Naive thymus-derived CD8-positive, alpha-beta T cell (primary cell): ENCODE measurements at places on chromosomes 2 and 18. TPM values are rescaled to one million over a fixed set of nuclear protein-coding genes. Genes with fewer than 3 reads are reported as not detected.

DNA sequence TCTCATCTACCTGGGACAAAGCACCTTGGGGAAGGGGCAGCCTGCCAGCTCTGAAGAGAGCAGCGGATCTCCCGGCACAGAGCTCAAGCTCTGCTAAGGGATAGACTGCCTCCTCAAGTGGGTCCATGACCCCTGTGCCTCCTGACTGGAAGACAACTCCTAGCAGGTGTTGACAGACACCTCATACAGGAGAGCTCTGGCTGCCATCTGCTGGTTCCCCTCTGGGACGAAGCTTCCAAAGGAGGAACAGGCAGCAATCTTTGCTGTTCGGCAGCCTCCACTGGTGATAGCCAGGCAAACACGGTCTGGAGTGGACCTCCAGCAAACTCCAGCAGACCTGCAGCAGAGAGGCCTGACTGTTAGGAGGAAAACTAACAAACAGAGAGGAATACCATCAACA, 549.9 kb upstream of the LRATD1 start:
- DNase-seq, result no peak

DNA sequence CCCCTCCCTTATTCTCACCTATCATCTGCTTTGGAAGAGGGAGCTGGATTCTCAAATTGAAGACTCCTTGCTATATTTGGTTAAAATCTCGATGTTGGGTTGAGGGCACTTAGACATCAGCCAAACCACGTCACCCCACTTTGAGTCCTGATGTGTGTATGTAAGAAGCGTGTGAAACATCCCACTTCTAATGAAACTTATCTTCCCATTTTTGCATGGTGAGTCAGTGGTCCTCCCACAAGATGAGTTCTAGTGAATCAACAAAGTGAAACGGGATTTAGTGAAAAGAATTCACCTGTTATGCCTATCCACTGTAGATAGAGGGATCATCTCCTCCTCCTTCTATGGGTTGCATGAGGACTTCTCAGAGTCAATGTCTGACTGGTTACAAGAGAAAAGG, 51.4 kb upstream of the SPRED2 start:
- DNase-seq, result no peak

GRCh38 chr18:80176334-80177073, 67.4 kb downstream of the ADNP2 start:
- no peak for DNase-seq

DNA sequence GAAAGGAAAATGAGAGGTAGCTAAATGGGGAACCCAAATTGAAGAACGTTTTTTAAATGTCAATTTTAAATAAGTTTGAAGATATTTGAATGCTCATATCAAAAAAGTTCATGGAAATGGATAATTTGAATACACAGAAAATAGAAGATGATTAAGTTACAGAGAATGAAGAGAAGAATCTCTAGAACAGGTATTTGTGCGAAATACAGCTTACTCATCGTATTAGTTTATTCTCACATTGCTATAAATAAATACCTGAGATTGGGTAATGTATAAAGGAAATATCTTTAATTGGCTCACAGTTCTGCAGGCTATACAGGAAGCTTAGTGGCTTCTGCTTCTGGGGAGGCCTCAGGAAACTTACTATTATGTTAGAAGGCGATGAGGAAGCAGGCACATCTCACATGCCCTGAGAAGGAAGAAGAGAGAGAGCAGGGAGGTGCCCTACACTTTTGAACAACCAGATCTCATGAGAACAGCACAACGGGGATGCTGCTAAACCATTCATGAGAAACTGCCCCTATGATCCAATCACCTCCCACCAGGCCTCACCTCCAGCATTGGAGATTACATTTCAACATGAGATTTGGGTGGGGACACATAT, 89.7 kb upstream of the DTNA start:
- DNase-seq, result no peak

GRCh38 chr2:18600255-18600613, 10.9 kb upstream of the NT5C1B start:
- no peak for DNase-seq

DNA sequence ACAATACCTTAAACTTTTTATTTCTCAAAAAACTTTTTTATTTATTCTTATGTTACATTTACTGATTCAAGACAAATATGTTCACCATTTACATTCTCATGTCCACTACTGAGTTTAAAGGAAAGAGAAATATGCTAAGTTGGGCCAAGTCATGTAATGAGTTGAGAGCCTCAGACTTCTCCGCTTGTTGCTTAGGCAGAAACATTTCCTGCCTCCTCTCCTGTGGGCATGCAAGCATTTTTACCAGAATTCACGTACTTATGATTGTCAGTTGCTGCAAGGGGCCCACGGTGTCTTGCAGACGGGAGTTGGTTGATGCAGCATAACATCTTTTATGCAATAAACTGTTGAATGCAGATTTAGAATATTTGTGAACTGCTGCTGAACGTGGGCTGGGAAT, 51.8 kb downstream of the MYO1B start:
- DNase-seq, result no peak

EHD3 gene
- 3.6 TPM for total RNA-seq

SPP2 gene
- not detected for total RNA-seq

GRCh38 chr2:101682311-101682710, 15.2 kb upstream of the MAP4K4 start:
- DNase-seq, result no peak

C2orf66 gene
- not detected for total RNA-seq

DNA sequence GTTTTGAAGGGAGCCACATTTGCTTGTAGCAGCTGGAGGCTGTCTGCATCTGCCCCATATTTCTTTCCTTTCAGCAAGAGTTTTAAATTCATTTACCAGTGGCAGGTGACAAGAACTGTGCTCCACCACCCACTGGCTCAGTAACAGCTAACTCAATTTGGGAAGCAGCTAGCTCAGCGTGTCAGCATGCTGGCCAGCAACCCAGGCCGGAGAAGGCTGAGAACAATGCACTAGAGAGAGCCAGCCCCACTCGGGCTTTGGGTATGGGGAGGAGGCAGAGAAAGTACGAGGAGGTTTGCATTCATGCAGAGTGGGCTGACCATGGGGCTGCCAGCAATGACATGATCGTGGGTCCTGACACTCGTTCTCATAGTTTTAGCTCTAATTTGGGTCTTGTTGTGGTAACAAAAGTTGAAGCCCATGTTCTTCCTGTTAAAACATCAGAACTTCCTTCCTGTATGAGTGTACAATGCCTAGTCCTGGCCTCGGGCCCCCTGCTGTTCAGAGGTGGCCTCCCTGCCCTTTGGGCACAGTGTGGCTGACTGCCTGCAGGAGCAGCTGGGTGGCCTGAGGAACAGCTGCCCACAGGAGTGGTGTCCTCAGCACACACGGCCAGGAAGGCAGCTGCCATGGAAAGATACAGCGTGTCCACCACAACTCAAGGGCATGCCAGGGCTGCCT, 23.0 kb downstream of the CDC42EP3 start:
- no peak for DNase-seq

GRCh38 chr2:131419441-131419840, 55.5 kb upstream of the RAB6D start:
- no peak for DNase-seq

- no peak for DNase-seq
Observed at GRCh38 chr2:152407204-152407721, 72.3 kb downstream of the FMNL2 start.

FAM237A gene
- not detected for total RNA-seq

NXPH2 gene
- not detected for total RNA-seq

SLC5A7 gene
- not detected for total RNA-seq

DNA sequence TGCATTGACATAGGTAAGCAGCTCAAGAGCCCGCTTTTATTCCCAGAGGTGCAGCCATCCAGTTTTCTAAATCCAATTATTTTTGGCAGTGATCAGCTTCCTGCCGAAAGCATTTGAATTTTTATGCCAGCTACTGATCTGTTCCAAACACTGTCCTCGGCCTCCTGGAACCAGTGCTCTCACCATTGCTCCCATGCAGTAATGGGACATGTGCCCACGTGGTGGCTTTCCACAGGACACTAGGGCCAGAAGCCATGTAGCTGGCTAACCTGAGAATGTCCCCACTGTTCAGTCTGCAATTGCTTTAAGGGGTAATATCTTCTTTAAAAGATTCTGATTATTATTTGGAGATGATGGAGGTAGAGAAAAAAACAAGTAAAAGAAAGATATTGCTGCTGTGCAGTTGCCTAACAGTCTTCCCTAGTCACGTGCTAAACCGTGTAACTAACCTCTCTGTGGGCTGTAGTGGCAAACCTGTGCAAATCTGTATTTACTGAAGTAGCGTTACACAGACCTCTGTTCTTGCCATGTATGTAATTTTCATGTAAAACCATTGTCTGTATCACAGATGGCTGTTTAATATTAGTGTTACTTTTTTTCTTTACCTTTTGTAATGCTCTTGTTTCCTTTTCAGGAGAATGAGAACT, 13.0 kb downstream of the GRHL1 start:
- DNase-seq, result no peak

DNA sequence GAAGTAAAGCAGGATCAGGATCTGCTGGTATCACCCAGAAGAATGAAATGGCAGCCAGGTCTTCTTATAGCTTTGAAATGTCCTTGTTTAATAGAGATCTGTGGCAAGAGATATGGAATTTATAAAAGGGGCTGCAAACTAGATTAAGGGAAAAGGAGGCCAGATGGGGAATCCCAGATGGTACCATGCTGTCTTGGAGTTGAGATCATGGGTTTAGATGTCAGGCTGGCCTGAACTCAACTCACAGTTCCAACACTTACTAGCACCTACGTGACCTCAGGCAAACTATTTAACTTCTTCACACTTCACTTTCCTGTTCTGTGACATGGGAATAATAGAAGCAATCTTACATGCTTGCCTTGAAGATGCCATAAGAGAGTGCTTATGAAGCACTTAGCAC, 188.2 kb downstream of the ALK start:
- no peak for DNase-seq

DNA sequence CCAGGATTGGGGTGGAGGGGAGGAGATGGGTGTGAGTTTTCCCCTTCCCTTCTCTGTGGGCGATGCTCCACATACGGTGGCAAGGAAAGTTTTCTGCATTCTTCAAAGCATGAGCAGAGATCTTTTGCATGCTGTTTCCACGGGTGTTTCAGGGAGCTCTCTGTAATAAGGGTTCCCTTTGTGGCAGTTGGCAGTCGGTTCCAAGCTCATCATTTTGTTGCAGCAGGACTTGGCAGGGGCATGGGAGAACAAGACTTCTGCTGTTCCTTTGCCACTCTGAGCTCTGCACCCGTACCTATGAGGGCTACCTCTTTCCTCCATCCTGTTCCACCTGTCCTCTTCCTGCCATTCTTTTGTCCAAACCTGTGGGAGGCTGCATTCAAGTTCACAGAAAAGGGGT, 71.3 kb upstream of the SPRED2 start:
- DNase-seq, result no peak

- no peak for DNase-seq
Observed at GRCh38 chr2:185472574-185472973, 266.0 kb upstream of the FSIP2 start.

DNA sequence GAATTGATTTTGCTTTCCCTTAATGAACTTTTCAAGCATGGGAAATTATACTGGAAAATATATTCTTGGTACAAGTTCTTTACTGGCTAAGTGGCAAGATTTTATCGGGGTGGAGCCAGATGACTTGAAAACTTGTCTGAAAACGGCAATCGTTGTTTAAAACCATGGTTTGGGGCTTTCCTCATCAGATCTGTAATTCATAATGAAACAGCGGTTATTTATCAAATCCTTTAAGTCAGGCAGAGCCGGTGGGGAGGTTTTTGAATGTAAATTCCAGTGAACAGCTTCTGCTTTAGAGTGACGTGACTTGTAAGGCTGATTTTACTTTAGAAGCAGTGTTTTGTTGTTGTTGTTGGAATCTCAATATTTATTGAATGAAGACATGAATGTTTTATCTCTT, 2.6 kb downstream of the SEC11C start:
- no peak for DNase-seq

DNA sequence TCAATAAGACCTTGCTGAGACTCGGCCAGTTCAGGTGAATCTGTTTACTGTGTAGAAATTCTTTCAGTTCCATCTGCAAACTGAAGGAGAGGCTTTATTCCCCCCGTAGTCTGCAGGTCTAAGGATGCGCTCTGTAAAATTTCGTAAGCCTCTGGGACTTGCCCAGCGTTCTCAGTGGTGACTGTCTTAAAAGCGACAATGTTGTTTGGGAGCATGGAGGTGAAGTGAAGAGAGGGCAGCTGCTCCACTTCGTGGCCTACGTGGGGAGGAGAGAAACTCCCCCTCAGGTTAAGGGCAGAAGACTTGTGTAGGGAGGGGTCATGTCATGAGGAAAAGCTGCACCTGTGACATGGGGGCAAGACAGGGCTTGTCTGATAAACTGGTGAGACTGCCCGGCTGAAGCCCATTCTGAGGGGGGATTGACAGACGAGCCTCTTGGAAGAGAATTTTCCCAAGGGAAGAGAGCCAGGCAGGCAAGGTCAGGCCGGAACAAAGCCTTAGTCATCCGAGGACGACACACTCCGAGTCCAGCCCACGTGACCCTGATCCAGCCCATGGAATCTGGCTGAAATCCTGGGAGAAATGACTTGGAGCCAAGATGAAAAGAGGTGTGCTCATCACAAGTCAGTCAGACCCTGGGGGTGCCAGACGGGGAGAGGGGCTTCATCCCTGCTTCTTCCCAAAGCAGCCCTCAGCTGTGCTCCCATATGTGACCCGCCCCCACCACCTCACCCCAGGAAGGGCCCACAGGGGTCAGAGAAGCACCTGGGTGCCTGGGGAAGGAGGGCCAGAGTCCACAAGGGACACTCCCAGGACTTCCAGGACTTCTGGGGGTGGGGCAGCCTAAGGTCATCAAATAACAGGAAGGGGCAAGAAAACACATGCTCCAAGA, 88.5 kb upstream of the SH3BP4 start:
- DNase-seq, result no peak

ITGA4 gene
- 210 TPM for total RNA-seq

NUP35 gene
- total RNA-seq, result 19.1 TPM

PPP1R1C gene
- total RNA-seq, result not detected

GRCh38 chr2:181876614-181877063, 14.9 kb upstream of the ITPRID2 start:
- no peak for DNase-seq
